Kidney (tissue), 22 donors: ENCODE measurements at places on chromosomes 5 and 9. TPM values are rescaled to one million over a fixed set of nuclear protein-coding genes. Genes with fewer than 3 reads are reported as not detected.

The DEPDC1B gene
- total RNA-seq, result 0.50 TPM

The FREM1 gene
- 8.3 TPM for total RNA-seq

The MYOZ3 gene
- 0.66 TPM for total RNA-seq

The TIMD4 gene
- total RNA-seq, result 8.0 TPM

The PRLR gene
- 6.3 TPM for total RNA-seq

The IL31RA gene
- total RNA-seq, result 0.44 TPM

The RC3H2 gene
- total RNA-seq, result 49.9 TPM

The CATSPER3 gene
- 1.4 TPM for total RNA-seq

The SLC28A3 gene
- 1.0 TPM for total RNA-seq

GRCh38 chr9:114771889-114772288, 34.0 kb downstream of the TNFSF15 start:
- no peaks in the 10 kb centered on the region for H3K36me3 ChIP-seq
- H3K4me1 ChIP-seq, result peaks cover 3% of the 10 kb centered on the region
- DNase-seq, result no peak
- H3K27me3 ChIP-seq, result no peaks in the 10 kb centered on the region

GRCh38 chr5:75363726-75364495, 26.9 kb downstream of the HMGCR start:
- no peak overlapping the region for H3K27ac ChIP-seq
- H3K27me3 ChIP-seq, result no peaks in the 10 kb centered on the region
- H3K36me3 ChIP-seq, result peaks cover 10% of the 10 kb centered on the region
- DNase-seq, result no peak

GRCh38 chr9:135890190-135891026, 16.9 kb downstream of the CAMSAP1 start:
- H3K4me3 ChIP-seq, result no peak overlapping the region
- no peaks in the 10 kb centered on the region for H3K36me3 ChIP-seq
- no peak overlapping the region for H3K27ac ChIP-seq
- H3K27me3 ChIP-seq, result no peaks in the 10 kb centered on the region
- no peak for DNase-seq
- no peaks in the 10 kb centered on the region for H3K4me1 ChIP-seq

GRCh38 chr9:28319981-28320380, 746.7 kb upstream of the C9orf72 start:
- no peaks in the 10 kb centered on the region for H3K27me3 ChIP-seq
- no peaks in the 10 kb centered on the region for H3K36me3 ChIP-seq
- H3K4me3 ChIP-seq, result no peak overlapping the region

- DNase-seq, result no peak
- H3K27me3 ChIP-seq, result peaks cover 6% of the 10 kb centered on the region
- H3K4me1 ChIP-seq, result no peaks in the 10 kb centered on the region
- H3K4me3 ChIP-seq, result no peak overlapping the region
- H3K27ac ChIP-seq, result no peak overlapping the region
- H3K36me3 ChIP-seq, result no peaks in the 10 kb centered on the region
Measured at GRCh38 chr9:133610845-133611244, 1.7 kb upstream of the FAM163B start.

- no peaks in the 10 kb centered on the region for H3K4me1 ChIP-seq
- no peak overlapping the region for H3K4me3 ChIP-seq
- no peak overlapping the region for H3K27ac ChIP-seq
Measured at GRCh38 chr5:114101153-114101552, 260.7 kb upstream of the KCNN2 start.

DNA sequence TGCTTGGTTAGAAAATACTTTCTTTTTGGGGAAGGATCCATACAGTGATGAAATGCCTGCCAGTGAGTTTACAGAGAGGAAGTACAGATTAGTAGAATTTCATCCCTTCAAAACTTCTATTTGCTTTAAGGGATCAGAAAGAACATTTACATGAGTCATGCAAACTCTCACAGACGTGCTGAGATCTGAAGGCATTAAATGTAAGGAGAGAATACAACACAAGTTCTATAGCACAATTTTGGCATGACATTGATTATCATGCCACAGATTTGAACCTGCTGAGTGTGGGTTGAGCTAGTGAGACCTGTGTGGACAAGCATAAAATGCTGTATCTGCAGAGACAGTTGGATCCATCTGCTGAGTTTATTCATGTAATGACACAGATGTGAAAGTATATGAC, 613.6 kb upstream of the SEMA6A start:
- no peak for DNase-seq
- no peaks in the 10 kb centered on the region for H3K4me1 ChIP-seq
- no peaks in the 10 kb centered on the region for H3K27me3 ChIP-seq
- no peaks in the 10 kb centered on the region for H3K36me3 ChIP-seq

DNA sequence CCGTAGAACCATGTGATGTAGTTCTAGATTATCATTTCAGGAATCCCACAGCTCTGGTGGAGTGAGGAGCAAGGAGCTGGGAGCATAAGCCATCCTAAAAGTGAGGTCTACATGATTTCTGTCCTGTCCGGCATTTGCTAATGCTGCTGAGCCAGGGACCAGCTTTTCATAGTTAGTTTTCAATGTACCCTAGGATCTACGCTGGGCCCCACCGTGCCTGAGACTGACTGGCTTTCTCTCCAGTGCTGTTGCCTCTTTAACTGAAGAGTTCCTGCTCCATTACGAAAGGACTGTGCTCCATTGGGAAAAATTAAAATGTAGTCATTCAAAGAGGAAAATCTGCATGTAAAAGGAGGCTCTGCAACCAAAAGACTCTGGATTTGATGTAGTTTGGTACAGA, 634.8 kb downstream of the DMRTA1 start:
- H3K4me3 ChIP-seq, result no peak overlapping the region
- H3K27me3 ChIP-seq, result no peaks in the 10 kb centered on the region
- no peaks in the 10 kb centered on the region for H3K36me3 ChIP-seq
- no peak for DNase-seq

- no peak overlapping the region for H3K4me3 ChIP-seq
- H3K27ac ChIP-seq, result no peak overlapping the region
Measured at GRCh38 chr9:115599898-115600297, 481.9 kb upstream of the TNC start.

GRCh38 chr5:38258319-38259061, at the start of gene EGFLAM:
EGFLAM (plus strand) TSS chr5:38258559; CDS start chr5:38258755, 196 bp downstream.
- DNase-seq, result peak; percentile 74
- H3K4me1 ChIP-seq, result no peaks in the 10 kb centered on the region
- peaks cover 2% of the 10 kb centered on the region for H3K27me3 ChIP-seq
- no peaks in the 10 kb centered on the region for H3K36me3 ChIP-seq
- peak within 1 kb of the TSS; percentile 33 for H3K4me3 ChIP-seq

DNA sequence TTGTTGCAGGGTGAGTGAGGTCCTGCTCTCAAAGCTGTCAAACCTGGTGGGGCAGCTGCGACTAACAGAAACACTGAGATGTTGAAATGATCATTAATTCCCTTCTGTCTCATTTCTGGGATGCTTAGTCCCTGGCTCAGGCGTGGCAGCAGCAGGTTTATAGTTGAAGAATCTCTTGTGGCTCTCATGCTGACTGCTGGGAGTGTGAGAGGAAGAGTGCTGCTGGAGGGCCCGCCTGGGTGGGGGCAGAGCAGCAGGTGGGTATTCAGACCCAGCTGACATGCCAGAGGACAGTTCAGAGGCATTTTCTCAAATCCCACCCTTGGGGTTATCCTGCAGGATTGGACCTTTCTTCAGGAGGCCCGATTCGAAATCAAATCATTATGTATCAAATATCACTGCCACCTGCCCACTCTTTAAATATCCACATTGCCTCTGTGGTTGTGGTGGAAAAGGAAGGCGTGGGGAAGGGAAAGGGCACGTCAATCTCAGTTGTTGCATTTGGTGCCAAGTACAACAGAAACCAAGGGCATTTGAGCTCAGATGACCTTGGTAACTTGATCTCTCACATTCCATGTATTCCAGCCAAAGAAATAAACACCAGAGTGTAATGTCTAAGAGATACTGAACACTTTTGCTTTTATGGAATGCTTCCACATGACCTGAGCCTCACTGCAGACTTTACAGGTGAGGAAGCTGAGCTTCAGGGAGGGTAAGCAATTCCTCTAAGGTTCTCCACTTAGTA, 224.3 kb downstream of the AOPEP start:
- peaks cover 32% of the 10 kb centered on the region for H3K4me1 ChIP-seq
- H3K27me3 ChIP-seq, result no peaks in the 10 kb centered on the region
- no peak overlapping the region for H3K4me3 ChIP-seq
- DNase-seq, result no peak
- H3K27ac ChIP-seq, result peak overlapping the region; percentile 75
- H3K36me3 ChIP-seq, result no peaks in the 10 kb centered on the region

DNA sequence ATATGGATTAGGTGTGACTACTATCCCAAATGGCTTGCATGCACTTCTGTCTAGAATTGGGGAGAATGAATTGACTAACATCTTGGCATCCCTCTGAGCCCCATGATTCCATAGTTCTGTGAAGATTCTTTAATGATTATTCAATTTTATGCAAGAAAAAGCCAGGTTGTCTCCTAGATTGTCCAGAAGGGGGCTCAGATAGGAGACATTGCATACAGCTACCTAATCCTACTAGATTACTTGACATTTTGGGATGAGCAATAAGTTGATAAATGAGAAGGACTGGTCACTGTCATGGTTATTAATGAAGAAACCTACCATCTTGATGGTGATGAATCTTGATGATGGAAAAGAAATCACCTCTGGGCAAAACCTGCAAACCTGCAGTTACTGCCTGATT, 117.0 kb downstream of the CARTPT start:
- no peaks in the 10 kb centered on the region for H3K27me3 ChIP-seq
- DNase-seq, result no peak
- no peak overlapping the region for H3K27ac ChIP-seq
- no peaks in the 10 kb centered on the region for H3K36me3 ChIP-seq

DNA sequence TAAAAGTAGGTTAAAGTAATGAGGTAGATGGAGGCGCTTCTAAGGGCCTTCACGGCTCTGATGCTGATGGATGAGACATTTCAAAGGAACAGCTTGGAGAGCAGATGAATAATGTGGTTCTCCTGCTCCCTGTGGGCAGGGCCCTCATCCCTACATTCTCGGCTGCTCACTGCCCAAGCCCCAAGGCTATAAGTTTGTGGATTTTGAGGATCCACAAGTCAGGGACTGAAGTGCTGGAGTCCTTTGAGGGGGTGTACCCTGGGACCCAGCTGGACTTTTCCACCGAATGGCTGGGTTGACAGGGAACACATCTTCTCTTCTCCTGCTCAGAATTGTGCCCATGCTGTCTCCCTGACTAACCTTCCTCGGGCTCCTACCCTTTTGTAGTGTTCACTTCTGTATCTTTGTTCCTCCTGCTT, 21.4 kb upstream of the CXCL14 start:
- no peak overlapping the region for H3K4me3 ChIP-seq
- H3K27ac ChIP-seq, result no peak overlapping the region
- no peak for DNase-seq
- H3K4me1 ChIP-seq, result peaks cover 20% of the 10 kb centered on the region
- no peaks in the 10 kb centered on the region for H3K27me3 ChIP-seq
- no peaks in the 10 kb centered on the region for H3K36me3 ChIP-seq

DNA sequence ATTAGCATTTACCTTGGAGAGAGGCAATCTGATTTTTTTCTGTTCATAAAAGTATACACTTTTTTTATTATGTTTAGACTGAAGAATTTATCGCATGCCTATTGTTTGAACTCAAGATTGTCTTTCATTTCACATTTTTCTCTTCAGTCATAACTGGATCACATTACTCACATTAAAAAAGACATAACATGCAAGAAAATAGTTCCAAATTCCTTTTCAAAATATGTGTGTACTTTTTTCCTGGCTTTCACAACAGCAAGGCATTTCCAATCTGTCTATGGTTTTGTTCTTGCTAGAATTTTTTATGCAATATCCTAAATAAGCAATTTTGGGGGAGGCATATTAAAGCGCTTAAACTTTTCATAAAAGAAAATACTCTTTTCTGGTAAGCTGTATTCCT, 21.2 kb downstream of the FTMT start:
- no peak overlapping the region for H3K4me3 ChIP-seq
- no peak overlapping the region for H3K27ac ChIP-seq
- no peaks in the 10 kb centered on the region for H3K36me3 ChIP-seq
- no peak for DNase-seq
- no peaks in the 10 kb centered on the region for H3K4me1 ChIP-seq

- H3K4me3 ChIP-seq, result no peak overlapping the region
- H3K36me3 ChIP-seq, result no peaks in the 10 kb centered on the region
- no peak overlapping the region for H3K27ac ChIP-seq
- no peaks in the 10 kb centered on the region for H3K4me1 ChIP-seq
Measured at GRCh38 chr9:5502553-5502952, 7.8 kb upstream of the PDCD1LG2 start.

DNA sequence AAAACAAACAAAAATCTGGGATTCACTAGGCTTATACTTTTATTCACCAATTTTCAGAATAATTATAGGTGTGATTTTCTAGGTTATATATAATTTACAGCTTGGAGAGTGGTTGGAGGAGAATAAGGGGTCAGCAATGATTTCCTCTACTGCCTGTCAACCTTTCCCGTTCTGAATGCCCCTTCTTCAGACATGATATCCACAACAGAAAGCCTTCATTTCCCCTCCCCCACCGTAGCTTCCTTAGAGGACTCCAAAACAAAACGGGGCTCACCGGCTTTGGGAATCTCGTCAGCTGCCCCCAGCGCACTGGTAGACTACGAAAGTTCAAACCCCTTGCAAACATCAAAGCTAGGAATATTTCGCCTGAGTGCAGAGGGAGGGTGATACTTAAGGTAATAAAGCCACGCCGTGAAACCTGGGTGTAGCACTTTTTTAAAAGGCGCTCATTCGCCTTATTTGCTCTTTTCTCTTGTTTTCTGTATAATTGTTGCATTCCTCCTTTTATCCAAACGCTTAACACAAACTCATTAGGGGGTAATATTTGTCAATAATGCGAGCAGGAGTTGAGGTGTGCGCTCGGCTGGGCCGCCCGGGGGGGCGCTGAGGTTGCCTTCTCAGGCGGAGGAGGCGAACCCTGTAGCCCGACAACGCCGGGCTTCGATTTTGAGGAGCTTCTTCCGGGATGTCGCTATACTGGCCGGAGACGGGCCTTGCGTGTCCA, 2.4 kb downstream of the OTP start:
- DNase-seq, result peak; percentile 53
- H3K4me1 ChIP-seq, result no peaks in the 10 kb centered on the region
- H3K27ac ChIP-seq, result no peak overlapping the region
- H3K4me3 ChIP-seq, result no peak overlapping the region

- no peak overlapping the region for H3K4me3 ChIP-seq
- H3K27me3 ChIP-seq, result no peaks in the 10 kb centered on the region
- H3K4me1 ChIP-seq, result no peaks in the 10 kb centered on the region
- no peak for DNase-seq
- H3K36me3 ChIP-seq, result no peaks in the 10 kb centered on the region
Measured at GRCh38 chr5:122154910-122155309, 25.6 kb downstream of the ZNF474 start.

DNA sequence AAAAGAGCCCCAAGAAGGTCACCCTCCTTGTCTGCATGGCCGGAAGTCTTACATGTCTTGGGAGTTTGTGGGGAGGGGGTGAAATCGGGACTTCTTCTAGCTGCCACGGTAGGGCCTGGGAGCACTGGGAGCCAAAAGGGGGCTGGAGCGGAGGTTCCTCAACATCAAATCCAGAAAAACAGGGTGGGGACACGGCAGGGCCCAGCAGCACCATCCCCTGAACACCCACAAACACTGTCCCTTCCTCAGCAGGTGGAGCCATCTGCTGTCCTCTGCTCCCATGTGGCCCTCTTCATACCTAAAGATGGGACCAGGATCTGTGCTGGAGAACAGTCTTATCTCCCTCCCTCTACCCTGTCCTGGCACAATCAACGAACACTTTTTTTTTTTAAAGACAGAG, 2.7 kb downstream of the TERT start:
- H3K4me3 ChIP-seq, result no peak overlapping the region
- H3K27ac ChIP-seq, result no peak overlapping the region
- DNase-seq, result no peak
- H3K4me1 ChIP-seq, result no peaks in the 10 kb centered on the region

- H3K27me3 ChIP-seq, result no peaks in the 10 kb centered on the region
- H3K27ac ChIP-seq, result no peak overlapping the region
- no peaks in the 10 kb centered on the region for H3K4me1 ChIP-seq
- H3K4me3 ChIP-seq, result no peak overlapping the region
Measured at GRCh38 chr9:131651599-131651998, 88.3 kb downstream of the RAPGEF1 start.
